ENCODE measurements at places on chromosomes 6 and 20. TPM values are rescaled to one million over a fixed set of nuclear protein-coding genes. Genes with fewer than 3 reads are reported as not detected.

- DNase-seq: no peak
Observed at GRCh38 chr20:54759589-54759988, 284.2 kb downstream of the DOK5 start.

DNA sequence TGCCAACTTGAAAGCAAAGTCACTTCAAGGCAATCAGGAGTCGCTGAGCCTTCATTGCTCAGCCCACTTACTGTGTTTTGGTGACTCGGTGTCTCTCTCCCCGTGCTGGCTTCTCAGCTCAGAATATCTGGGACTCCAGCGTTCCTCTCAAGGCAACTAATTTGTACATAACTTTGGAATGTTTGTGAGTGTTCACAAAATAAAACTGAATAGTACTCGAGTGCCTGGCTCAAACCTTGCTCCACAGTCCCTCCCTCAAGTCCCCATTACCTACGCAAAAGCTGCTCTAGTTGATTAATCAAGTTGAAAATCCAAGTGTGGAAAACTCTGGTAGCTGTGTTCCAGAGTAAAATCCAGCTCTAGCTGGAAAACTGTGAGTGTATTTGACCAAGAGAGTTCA is 8.6 kb downstream of the IPCEF1 start:
- DNase-seq: no peak

- DNase-seq: no peak
Observed at GRCh38 chr20:35972462-35972861, 4.1 kb downstream of the CNBD2 start.

GRCh38 chr6:138336221-138336620 is 41.5 kb upstream of the SMIM28 start:
- DNase-seq: no peak

DNA sequence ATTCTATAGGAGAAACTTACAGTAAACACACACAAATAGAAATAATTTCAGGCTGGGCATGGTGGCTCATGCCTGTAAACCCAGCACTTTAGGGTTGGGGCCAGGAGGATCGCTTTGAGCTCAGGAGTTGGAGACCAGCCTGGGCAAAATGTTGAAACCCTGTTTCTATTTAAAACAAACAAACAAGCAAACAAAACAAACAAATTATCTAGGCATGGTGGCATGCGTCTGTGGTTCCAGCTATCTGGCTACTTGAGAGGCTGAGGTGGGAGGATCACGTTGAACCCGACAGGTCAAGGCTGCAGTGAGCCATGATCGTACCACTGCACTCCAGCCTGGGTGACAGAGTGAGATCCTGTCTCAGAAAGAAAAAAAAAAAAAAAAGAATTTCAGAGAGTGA is 64.0 kb downstream of the NHLRC1 start:
- no peak for DNase-seq

DNA sequence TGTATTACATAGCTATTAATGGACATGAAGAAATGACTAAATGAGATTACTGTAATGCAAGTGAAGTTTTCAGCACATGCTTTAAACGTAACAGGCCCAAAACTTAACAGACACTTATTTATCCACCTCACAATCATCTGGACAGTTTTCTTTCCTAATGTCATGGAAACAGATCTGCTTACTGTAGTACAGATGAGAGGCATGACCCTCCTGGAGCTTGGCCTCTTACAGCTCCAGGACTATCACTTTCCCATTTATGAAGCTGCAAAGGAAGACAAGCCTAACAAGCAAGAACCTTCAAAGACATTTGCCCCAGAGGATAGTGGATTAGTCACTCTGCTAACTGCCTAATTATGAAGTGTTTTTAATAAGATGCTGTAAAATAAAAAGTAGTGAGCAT is 419.3 kb downstream of the PHF3 start:
- DNase-seq: no peak

GRCh38 chr6:118677193-118677592 is 25.8 kb upstream of the CEP85L start:
- DNase-seq: no peak

GRCh38 chr6:40626886-40627285 is 39.7 kb upstream of the LRFN2 start:
- DNase-seq: no peak

- DNase-seq: no peak
Observed at GRCh38 chr20:62473717-62474603, 1.8 kb downstream of the GATA5 start.

- DNase-seq: no peak
Observed at GRCh38 chr20:13425381-13426135, 204.5 kb downstream of the ISM1 start.

DNA sequence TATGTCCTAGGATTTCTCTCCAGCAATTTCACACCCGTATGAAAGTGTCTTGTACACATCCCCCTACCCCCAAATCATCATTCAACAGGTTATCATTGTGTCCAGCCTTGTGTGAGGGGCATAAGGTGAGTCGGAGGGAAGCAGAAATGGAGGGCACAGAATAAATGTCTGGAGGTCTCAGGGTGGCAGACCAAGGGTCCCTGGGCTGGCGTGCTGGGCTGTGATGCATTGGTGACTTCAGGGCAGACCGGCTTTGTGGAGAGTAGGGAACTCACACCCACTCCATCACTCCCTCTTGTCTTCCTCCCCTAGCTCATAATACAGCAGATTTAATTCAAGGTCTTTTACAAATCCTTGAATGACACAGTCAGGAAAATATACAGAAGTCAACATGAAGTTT is 191.7 kb upstream of the PMEPA1 start:
- DNase-seq: no peak

- peak; percentile 90 for DNase-seq
Observed at GRCh38 chr6:109440331-109441068, at the start of the genes PPIL6 and SMPD2. PPIL6 (minus strand) TSS chr6:109440628; CDS start chr6:109440590, 38 bp downstream. SMPD2 (plus strand) TSS chr6:109440724; CDS start chr6:109441122, 398 bp downstream.

DNA sequence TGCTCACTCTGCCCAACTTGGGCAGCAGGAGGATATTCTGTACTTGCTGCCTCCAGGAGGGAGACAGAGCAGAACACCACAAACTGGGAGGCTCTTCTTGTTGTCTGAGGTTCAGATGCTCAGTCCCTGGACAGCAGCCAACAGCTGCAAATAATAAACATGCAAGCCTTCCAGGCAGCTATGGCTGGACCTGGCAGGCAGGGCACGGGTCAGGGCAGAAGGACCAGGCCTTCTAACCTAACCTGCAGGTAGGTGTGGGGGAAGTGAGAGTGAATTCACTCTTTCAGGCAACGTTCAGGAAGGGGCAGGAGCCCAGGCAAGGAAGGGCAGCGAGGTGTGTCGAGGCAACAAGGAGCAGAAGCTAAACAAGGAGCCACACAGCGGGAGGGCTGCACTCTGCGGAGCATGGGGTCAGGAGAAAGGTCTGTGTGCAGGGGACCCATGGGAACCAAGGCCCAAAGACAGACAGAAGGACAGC is 31.5 kb downstream of the NINL start:
- no peak for DNase-seq

DNA sequence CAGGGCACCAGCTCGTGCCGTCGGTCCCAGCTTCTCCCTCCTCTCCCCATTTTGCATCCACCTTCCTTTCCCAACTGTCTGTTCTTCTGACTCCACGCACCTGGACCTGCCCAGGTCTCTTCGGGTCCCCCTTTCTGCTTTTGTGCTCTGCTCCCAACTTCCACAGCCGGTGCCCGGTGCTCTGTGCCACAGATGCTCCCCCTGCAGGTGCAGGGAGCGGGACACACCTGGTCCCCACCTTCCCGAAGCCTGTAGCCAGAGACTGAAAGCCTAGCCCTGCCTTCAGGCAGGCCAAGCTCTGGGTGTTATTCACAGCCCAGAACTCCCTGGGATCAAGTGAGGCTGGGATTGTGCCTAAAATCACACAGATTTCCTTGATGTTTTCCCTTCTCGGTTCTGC is 24.6 kb upstream of the BMP7 start:
- no peak for DNase-seq

DNA sequence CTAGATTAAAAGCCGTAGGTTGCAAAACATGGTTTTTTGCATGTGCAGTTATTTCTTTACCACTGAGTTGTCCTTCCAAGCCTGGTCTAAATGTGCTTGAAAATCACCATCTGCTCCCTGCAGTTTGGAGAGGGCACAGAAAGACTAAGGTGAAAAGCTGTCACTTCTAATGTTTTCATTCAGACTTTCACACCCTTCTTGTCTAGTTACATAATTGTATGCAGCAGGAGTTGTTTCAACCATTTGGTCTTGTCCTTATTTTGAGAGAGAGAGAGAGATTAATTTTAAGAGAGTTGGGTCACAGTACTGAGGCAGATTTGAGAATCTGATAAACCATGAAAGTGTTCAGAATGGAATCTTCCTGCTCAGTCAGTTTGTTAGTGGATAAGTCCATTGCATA is 82.5 kb downstream of the ARID1B start:
- no peak for DNase-seq

GRCh38 chr6:3282476-3283236 is 23.9 kb downstream of the PSMG4 start:
- DNase-seq: no peak

- no peak for DNase-seq
Observed at GRCh38 chr6:3450888-3451287, 6.0 kb downstream of the SLC22A23 start.

DNA sequence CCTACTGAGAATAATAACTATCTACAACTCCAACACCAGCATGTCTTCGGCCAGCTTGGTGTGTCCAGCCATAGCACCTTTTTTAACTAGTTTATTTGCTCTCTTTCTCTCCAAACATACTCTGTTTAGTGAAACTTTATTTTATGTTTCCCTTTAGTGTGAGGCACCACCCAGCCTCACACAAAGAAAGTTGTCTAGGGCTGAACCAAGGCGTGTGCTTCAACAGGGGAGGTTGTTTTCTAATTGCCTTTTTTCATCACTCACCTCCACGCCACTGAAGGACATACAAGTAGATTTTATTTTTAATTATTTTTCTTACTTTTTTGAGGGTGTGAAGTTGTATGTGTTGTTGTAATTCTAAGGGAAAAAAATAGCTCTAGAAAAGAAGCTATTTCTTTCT is 125.6 kb upstream of the MARCKS start:
- no peak for DNase-seq

DNA sequence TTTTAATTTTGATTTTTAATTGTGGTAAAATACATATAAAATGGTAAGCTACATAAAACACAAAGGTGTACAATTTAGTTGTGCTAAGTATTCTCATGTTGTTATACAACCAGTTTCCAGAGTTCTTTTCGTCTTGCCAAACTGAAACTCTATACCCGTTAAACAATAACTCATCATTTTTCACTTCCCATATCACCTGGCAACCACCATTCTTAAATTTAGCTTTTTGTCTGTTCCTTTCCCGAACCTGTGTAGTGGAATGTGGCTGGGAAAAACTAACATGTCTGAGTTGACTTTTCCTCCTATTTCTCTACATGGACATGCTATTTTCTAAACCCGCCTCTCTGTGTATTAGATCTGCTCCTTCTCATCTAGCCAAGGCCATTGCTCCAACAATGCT is 27.6 kb downstream of the RPRD1B start:
- no peak for DNase-seq

DNA sequence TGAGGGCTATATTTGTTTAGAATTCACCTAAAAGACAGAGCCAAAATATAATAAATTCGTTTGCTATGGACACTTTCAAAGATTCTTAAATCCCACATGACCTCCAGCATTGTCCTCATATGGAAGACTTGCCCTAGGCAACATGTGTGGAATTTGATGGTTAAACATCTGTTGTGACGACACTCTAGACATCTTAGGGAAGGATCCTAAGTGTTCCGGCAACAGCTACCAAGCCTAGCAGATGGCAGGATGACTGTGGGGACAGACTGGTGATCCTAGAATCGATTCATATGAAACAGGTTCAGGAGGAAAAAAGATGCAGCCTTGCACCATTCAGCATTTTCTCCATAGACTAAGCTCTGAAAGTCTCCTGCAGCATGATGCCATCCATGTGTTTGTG is 77.6 kb upstream of the BACH2 start:
- DNase-seq: no peak

- DNase-seq: no peak
Observed at GRCh38 chr20:5041433-5041832, 40.1 kb upstream of the SLC23A2 start.

DNA sequence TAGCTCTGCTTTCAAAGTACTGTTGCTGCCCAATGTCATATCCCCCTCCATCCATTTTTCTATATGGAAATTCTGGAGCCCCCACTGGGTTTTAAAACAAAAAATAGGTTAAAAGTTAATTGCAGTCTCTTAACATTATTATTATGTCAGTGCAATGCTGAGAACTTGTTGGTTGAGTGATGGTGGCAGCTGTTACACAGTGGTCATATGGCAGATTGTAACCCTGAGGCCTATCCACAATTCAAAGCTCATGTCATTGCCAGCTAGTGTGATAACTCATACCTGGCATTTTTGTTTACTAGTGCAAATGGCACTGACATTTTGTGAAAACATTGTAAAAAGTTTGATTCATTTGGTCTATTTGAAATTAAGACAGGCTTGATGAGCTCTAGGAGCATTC is 305.7 kb upstream of the FLRT3 start:
- DNase-seq: no peak

DNA sequence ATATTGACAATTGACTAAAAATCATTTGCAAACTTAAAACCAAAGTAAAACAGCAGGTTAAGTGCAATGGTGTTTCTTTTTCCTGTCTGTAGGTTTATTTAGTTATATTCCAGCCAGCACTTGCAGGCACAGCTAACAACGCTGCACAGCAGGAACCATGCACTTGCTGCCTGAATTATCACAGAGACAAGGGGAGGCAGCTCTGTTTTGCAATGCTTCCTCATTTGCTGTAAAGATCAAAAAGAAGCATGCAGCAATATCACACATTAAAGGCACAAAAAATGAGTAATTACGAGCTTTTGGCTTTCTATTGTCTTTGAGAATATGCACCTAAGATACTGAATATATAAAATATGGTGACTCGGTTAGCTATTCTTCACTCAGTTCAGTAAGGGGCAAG is 241.9 kb downstream of the EPHA7 start:
- DNase-seq: no peak

- DNase-seq: no peak
Observed at GRCh38 chr20:43987018-43987417, 72.4 kb downstream of the TOX2 start.

DNA sequence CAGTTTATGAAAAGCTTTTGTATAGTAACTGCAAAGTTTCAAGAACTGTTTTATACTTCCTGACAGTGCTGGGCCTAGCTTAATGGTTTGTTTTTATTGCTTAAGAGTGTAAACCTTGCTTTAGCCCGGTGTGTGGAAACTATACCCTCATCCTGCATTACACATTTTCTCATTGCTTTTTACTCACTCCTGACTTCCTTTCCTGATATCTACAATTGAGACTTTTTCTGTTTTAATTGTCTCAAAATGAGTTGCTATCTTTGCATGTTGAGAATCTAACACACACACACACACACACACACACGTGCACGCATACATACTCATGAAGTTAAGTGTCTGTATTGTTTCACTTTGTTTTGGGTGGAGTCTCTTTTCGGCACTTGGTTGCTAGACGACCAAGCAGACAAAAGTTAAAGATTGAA is 16.7 kb downstream of the BMP2 start:
- no peak for DNase-seq

GRCh38 chr6:118485601-118486550 is 62.2 kb upstream of the PLN start:
- no peak for DNase-seq

- no peak for DNase-seq
Observed at GRCh38 chr20:56440346-56441007, 27.9 kb upstream of the RTF2 start.

WFDC5 gene
- not detected for polyA plus RNA-seq

CLIC1 gene
- 400 TPM for polyA plus RNA-seq

NRN1 gene
- polyA plus RNA-seq: 19.4 TPM

CTCFL gene
- not detected for polyA plus RNA-seq

CLDN20 gene
- polyA plus RNA-seq: not detected

PACSIN1 gene
- 5.8 TPM for polyA plus RNA-seq

SPINT3 gene
- not detected for polyA plus RNA-seq

PBOV1 gene
- not detected for polyA plus RNA-seq

BFSP1 gene
- polyA plus RNA-seq: 0.44 TPM

TPMT gene
- 16.0 TPM for polyA plus RNA-seq

HLA-DOA gene
- polyA plus RNA-seq: 0.65 TPM

UBE3D gene
- 2.1 TPM for polyA plus RNA-seq

TBX18 gene
- polyA plus RNA-seq: 2.3 TPM
